ENCODE measurements at places on chromosomes 4 and X.

- no peak overlapping the region for H3K4me3 ChIP-seq
- H3K27me3 ChIP-seq: no peaks in the 10 kb centered on the region
- no peaks in the 10 kb centered on the region for H3K36me3 ChIP-seq
- no peaks in the 10 kb centered on the region for H3K4me1 ChIP-seq
- H3K27ac ChIP-seq: no peak overlapping the region
These were observed 29.4 kb upstream of the SLAIN2 start for GRCh38 chr4:48311896-48312295.

DNA sequence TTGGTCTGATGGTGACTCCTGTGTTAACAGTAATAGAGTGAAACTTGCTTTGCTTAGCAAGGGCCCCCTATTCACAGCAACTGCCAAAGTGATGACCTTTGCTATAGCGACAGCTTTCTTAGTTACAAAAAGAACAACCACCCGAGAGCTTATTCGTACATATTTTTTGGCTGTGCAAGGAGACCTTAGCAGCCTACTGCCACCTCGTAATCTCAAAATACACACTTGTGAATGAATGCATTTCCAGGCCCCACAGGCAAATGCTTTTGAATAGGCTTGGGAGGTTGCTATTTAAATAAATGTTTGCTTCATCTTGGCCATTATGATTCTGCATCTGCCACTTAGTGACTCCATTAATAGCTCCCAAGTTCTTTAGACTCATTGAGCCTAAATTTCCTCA is 47.4 kb downstream of the CCDC149 start:
- H3K4me1 ChIP-seq: no peaks in the 10 kb centered on the region
- H3K27ac ChIP-seq: no peak overlapping the region
- DNase-seq: no peak
- H3K36me3 ChIP-seq: no peaks in the 10 kb centered on the region

- H3K36me3 ChIP-seq: no peaks in the 10 kb centered on the region
- no peak for DNase-seq
- peaks cover 39% of the 10 kb centered on the region for H3K4me1 ChIP-seq
- H3K27me3 ChIP-seq: peaks cover 11% of the 10 kb centered on the region
These were observed 2.1 kb upstream of the LEF1 start for GRCh38 chr4:108170631-108171338.

DNA sequence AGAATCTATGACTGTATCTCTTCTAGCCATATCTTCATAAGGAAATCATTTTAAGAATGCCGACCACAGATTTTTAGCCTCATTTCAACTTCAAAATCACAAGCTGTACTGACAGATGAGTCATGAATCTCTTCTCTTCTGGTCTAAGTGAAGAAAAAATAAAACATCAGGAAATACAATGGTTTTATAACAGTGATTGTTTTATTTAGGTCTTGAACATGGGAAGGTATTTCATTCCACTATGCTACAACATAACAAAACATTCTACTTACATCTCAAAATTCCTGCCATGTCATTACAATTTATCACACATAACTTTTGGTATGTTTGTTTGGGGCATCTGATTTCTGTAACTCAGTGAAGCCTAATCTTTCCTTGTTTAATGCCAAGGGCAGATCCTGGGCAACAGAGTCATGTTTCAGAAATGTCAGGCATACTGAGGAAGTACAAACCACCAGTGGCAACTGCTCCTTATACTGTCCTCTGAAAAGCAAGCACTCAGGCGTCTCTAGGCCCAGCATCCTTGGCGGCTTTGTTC is 325.0 kb downstream of the PDHA2 start:
- H3K36me3 ChIP-seq: no peaks in the 10 kb centered on the region
- H3K4me3 ChIP-seq: no peak overlapping the region
- DNase-seq: no peak
- no peaks in the 10 kb centered on the region for H3K4me1 ChIP-seq

DNA sequence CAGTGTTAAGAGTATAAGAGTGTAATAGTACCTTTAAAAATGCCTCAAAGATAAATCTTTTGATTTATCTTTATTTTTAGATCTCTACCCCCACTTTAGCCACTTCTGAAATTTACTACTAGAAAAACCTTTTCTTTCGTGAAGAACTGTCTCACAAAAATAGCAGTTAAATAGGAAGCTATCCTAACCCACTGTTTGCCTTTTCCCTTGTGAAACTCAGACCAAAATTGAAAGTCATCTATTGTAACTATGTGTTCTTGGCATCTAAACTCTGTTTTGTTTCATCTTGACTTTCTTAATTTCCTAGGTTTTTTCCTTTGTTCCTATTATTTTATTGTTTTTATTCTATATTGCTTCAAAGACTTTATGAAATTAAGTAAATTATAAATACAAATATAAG is 7.8 kb upstream of the TMEM144 start:
- no peaks in the 10 kb centered on the region for H3K4me1 ChIP-seq
- H3K4me3 ChIP-seq: no peak overlapping the region
- H3K27ac ChIP-seq: no peak overlapping the region
- no peaks in the 10 kb centered on the region for H3K27me3 ChIP-seq
- H3K36me3 ChIP-seq: no peaks in the 10 kb centered on the region
- DNase-seq: no peak

All from effector memory CD4-positive, alpha-beta T cell (primary cell).